Nephron progenitor cell (in vitro differentiated cells): ENCODE measurements at places on chromosomes 4 and X.

DNA sequence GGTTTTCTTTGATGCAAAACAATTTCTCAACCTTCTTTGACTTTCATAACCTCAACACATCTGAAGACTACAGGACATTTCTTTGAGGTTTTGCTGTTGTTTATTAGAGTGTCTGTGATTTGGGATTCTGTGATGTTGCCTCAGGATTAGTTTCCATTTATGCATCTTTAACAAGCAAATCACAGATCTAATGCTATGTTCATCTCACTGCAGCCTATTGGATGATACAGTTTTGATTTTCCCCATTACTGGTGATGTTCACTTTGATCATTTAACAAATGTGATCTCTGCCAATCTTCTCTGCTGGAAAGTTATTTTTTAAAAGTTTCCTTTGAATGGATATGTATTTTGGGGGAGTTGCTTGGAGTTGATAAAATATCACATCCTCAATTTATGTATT lies 624.9 kb upstream of the HS3ST1 start:
- no peak for DNase-seq

DNA sequence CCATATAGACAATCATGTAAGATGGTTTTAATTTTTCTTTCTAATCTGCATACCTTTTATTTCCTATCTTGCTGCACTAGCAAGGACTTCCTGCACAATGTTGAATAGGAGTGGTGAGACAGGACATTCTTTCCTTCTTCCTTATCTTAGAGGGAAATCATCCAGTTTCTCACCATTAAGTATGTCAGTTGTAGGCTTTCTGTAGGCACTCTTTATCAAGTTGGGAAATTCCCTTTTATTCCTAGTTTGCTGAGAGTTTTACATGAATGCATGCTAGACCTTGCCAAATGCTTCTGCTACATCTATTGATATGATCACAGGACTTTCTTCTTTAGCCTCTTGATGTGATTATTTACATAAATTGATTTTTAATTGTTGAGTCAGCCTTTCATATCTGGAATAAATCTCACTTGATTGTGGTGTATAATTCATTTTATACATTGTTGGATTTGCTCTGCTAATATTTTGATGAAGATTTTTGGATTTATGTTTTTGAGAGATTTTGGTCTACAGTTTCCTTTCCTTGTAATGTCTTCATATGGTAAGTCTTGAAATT lies 23.8 kb downstream of the RNF175 start:
- no peak for DNase-seq

DNA sequence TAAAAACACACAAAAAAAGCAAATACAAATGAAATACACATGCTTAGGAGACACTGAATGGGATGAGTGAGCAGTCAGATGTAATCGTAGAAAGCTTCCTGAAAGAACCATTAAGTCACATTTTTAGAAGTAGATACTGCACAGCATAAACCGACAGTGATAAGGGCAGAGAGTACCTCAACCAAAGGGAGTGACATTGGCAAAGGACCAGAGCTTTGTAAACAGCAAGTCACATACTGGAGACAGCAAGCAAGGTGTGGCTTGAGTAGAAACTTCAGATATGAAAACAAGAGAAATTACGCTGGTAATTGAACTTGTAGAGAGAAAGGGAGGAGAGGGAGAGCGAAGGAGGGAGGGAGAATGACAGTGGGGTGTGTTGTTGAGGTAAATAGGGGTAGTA lies 92.0 kb downstream of the CHRDL1 start:
- DNase-seq: no peak

DNA sequence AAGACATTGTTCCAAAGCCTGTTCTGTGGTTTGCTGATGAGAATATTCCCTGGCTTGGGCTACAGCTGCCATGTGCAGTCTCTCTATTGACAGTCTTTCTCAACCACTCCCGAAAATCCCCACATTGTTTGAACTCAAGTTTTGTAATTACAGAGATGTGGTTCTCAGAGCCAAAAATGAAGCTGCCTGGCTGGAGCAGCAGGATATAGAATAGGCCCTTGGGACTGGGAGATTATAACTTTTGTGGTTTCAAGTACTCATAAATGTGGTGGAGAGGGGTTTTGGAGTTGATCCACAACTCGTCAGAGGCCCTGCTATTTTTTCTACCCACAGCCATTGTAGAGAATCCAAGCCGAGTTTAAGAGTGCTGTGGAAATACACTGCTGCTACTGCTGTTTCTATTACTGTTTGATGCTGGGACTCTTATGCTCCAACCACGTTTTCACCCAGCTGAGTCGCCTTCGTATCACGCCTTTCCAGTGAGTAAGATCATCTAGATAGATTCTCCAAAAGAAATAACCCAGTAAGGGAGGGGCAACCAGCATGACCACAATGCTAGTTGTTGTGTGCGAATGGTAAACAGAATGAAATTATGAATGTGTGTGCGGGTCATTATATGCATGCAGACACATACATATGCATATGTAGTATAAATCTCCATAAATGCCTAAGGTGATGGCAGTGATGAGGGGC lies 57.1 kb upstream of the ATXN3L start:
- no peak for DNase-seq

- DNase-seq: no peak
Measured at GRCh38 chr4:76156635-76157034, 8.4 kb upstream of the NUP54 start.
